ENCODE measurements at places on chromosomes 16 and 17. TPM values are rescaled to one million over a fixed set of nuclear protein-coding genes. Genes with fewer than 3 reads are reported as not detected.

DNA sequence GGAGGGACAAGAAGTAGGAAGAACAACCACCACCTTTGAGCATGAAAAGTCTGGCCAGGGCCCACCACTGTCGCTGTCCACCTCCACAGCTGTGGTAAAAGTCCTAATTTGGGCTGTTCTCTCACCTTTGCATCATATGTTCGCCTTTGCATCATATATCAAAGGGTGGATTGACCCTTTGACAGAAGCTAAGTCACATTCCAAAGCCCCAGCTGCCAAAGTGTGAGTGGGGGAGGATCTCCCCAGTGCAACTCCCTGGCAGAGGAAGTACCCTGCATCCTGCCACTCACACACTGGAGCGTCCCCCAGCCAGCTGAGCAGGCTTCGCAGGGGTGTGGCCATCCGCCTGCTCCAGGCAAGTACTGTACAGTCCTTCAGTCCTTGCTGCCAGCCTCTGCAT, 12.7 kb upstream of the SPECC1 start:
- DNase-seq, result peak; percentile 29

- DNase-seq, result no peak
Measured at GRCh38 chr17:57044976-57045867, 39.8 kb upstream of the AKAP1 start.

DNA sequence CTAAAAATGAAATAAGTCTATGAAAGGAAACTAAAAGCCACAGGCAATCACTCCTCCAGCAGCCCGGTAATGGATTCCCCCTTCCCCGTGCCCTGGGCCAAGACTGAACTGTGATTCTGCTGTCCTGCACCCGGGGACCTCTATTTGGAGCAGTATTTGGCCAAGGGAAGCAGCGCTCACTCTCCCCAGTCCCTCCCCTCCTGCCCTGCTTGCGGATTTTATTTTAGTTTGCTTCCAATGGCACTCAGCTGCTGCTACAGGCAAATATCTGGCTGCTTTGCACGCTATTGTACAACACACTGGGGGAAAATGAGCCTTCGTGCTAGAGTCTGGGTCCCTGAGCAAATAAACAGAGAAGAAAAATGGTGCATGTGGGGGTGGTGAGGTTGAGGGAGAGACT, 975.7 kb upstream of the RBFOX1 start:
- no peak for DNase-seq

Gene TSNAXIP1
- 2.5 TPM for total RNA-seq

Gene TPSG1
- total RNA-seq, result 1.7 TPM

DNA sequence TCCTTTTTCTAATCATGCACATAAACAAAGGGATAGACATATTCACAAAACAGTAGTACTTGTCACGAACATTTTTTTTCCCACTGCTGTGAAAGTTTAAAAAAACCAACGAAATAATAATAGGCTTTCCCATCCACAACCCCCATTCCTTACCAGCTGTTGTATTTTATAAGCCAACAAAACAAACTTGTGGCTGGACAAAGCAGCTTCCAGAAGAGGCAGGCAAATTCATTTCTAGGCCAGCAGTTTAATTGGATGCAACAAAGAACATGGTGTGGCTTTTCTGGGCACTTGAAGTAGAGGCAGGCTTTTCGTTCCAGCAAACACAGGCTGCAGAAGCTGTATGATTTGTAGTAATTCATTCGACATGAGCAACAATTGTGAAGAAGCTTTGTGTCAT, 56.0 kb upstream of the FAM20A start:
- DNase-seq, result no peak

Gene NACA2
- total RNA-seq, result not detected

- DNase-seq, result no peak
Measured at GRCh38 chr16:49556606-49557446, 183.2 kb downstream of the C16orf78 start.

- no peak for DNase-seq
Measured at GRCh38 chr16:4743226-4743878, 9.0 kb downstream of the DNAAF8 start.

GRCh38 chr16:64253096-64253495, 868.8 kb downstream of the CDH11 start:
- no peak for DNase-seq

Gene IGFALS
- not detected for total RNA-seq

Gene ASPHD1
- 1.2 TPM for total RNA-seq

Gene TNFRSF13B
- total RNA-seq, result 0.83 TPM

DNA sequence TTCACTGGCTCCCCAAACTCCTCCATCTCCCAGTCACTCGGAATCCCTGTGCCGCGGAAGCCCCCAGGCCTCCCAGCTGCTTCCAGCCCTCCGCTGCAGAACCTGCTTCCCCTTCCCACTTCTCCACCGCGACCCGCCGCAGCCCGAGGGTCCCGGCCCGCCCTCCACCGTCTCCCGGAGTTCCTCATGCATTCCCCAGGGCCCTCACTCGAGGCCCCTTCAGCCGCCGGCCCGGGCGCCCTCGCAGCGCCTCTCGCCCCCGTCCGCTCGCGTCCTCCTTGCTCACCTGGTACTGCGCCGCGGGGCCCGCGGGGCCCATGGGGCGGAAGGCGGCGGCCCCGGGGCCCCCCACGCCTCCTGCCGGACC, 329 bp downstream of the SMARCD2 start:
- peak; percentile 55 for DNase-seq

Gene PRSS27
- 3.1 TPM for total RNA-seq

GRCh38 chr17:179781-180380, 1.6 kb downstream of the DOC2B start:
- DNase-seq, result no peak

Gene TMEM100
- total RNA-seq, result 8.4 TPM

Gene PRR15L
- 12.2 TPM for total RNA-seq

Gene CIBAR2
- total RNA-seq, result not detected

- DNase-seq, result no peak
Measured at GRCh38 chr16:87414251-87414680, 22.1 kb downstream of the MAP1LC3B start.

- no peak for DNase-seq
Measured at GRCh38 chr17:66525338-66525737, 222.9 kb downstream of the PRKCA start.

GRCh38 chr17:76492123-76492988, 8.9 kb downstream of the RHBDF2 start:
- DNase-seq, result peak; percentile 79

GRCh38 chr17:74861662-74862107, 2.0 kb upstream of the GRIN2C start:
- DNase-seq, result no peak

Gene FNDC8
- total RNA-seq, result not detected

DNA sequence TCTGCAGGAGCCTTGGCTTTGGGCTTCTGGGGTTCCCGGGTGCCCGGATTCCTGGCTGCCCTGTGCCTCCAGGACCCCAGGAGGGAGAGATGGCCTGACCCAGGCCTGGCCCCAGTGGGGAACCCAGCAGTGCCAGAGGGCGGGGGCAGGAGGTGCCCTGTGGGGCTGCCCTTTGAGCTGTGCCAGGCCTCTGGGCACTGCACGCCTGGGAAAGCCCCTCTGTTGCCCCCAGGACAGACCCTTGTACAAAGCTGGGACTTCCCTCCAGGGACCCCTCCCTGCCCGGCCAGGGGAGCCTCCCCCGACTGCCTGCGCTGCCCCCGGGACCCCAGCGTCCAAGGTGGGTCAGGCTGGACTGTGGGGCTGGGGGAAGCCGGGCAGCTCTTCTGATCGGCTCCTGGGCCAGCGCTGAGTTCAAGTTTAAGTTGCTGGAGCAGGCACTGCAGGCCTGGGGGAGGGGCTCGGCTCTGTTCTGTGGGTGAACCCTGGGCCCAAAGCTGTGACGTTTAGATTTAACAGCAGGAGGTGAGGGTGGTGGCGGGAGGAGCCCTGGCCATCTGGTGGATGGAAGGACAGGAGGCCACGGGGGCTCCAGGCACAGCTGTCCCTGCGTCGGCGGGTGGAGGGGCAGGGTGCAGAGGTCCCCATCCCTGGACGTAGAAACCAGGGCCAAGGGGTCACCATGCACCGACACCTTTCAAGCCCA, 27.6 kb upstream of the C1QTNF8 start:
- no peak for DNase-seq

Gene ZNF205
- 8.2 TPM for total RNA-seq

Gene VASN
- total RNA-seq, result 13.4 TPM

DNA sequence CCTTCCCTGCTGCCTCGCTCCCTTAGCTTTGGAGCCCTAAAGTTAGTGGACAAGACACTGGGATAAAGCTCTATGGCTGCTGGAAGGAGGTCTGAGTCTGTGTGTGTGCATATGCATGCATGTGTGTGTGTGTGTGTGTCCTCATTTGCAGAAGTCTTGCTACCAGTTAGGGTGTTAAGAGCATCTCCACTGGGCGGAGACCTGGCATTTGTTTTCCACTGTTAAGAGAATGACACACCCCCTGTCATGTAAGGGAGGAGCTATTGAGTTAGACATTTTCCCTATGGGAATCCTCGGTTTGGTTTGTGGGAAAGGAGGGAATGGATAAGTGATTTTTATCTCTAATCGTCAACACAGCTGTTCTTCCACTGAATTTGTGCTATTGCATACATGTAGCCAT, 24.8 kb upstream of the ARHGAP23 start:
- DNase-seq, result no peak

Measured in ureter (tissue), 1 donor.